ENCODE measurements at places on chromosomes 2 and 18.

DNA sequence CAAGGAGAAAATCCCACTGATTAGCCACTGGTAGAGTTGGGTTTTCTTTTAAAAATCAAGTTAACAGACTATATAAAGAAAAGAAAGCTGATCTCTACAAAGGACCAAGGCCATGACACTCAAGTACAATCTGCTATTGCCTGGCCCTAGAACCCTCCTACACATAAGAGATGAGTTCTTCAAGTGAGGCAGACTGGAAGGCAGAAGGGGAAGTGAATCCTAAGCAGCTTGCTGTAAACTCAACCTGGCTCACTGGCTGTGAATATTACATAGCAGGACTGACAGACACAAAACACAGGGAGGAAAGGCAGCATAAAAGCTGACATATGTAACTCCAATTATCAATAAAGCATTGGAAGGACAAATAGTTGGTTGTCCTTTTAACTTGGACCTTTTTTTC lies 65.4 kb downstream of the TRIP12 start:
- no peak for DNase-seq

GRCh38 chr2:238422285-238422684 lies 4.4 kb upstream of the ASB1 start:
- DNase-seq: no peak

DNA sequence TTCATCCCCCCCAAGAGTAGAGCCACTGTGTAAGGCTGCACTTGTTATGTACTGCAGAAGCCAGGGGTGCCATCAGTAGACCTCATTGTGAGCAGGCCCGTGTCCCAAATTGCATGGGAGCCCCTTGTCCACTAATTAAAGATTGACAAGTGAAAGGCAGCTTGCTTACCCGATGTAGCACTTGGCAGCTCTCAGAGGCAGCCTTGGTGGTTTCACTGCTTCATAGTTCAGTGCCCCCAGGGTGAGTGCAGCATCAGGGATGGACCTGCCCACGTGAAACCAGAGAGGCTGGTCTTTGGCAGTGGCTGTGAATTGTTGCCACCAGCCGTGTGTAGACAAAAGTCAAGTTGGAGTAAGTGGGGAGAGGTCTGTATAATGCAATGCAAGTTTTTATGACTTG lies 13.3 kb downstream of the TUBB6 start:
- DNase-seq: no peak

DNA sequence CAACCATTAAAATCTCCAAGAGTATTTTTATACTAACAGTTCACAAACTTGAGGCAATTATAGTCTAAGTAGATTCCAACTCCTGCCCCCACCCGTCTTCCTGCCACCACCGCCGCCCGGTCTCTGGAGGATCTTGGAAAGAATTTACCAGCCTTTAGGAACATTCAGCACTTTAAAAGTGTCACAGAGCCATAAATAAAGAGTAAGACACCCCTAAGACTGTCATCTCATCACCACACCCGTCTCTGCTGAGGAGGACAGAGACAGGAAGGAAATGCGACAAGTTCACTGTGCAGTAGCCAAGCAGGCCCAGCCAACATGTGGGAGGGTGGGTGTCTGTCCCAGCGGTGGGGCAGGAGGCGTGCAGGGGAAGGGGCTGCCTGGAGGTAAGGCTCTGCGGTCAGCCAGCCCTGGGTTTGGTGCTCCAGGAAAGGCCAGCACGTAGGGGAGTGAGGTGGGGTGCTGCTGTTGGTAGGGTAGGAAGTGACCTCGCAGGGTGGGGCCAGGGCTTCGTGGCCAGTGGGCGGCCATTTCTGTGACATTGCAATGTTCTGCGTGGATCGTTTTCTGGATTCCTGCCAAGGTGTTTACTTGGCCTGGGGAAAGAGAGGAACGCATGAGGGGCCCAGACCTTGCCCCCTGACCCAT lies 111.6 kb downstream of the FAM210A start:
- DNase-seq: no peak

DNA sequence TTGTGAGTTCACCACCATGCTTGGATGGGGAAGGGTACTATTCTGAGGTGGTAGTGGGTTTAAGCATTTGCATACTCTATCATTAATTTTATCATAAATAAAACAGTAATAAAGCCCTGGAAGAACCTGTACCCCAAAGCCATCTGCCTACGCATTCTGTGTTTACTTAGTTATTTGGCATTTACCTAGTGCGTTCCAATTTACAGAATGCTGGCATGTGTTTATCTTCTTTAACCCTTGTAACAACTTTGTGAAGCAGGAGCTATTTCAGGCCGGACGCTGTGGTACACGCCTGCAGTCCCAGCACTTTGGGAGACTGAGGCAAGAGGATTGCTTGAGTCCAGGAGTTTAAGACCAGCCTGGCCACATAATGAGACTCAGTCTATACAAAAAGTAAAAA lies 17.8 kb upstream of the ODC1 start:
- no peak for DNase-seq

DNA sequence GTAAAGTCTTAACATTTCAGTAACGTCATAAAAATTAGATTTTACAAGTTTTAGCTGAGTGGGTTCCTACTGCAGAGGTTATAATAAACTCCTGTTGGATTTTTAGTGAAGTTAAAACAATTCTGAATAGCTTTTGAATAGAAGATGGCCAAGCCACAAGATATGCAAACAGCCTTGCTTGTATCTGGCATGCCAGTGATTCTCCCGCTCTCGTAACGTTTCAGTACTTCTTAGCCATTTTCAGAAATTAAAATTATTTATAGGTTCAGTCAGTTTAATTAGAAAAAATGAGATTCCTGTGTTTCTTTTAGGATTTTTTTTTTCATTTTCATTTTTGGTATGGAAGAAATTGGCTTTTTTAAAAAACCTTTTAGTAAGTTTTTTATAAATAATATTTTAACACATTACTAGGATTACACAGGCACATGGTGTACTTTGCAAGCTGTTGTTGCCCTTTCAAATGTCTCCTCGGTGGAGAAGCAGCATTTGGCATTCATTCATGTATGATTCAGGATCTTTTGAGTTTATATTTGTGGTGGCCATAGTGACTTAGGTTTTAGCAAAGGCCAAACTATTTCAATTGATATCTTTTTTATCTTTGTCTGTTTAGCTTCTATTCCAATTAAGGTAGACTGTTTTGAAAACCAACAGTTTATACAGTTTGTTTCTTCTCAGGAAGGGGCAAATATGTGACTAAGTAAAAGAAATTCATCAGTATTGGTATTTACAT lies 30.6 kb upstream of the RND3 start:
- DNase-seq: no peak

Measured in HT1080 (cell line).